ENCODE measurements at places on chromosomes 13 and 19.
A peak's percentile ranks its signal among the peaks of the same experiment; 100 is the strongest.

GRCh38 chr19:18777301-18778075 is 13.6 kb downstream of the COMP start:
- DNase-seq, result no peak

- DNase-seq, result peak; percentile 2
Observed at GRCh38 chr19:28727480-28728159, 485.3 kb downstream of the UQCRFS1 start.

- DNase-seq, result no peak
Observed at GRCh38 chr13:28136916-28137315, 1.4 kb upstream of the PAN3 start.

- DNase-seq, result no peak
Observed at GRCh38 chr13:90632184-90632583, 715.3 kb upstream of the MIR17HG start.

GRCh38 chr19:55699221-55699620 is 24.2 kb downstream of the EPN1 start:
- no peak for DNase-seq

- no peak for DNase-seq
Observed at GRCh38 chr13:103961129-103961528, 894.9 kb upstream of the SLC10A2 start.

DNA sequence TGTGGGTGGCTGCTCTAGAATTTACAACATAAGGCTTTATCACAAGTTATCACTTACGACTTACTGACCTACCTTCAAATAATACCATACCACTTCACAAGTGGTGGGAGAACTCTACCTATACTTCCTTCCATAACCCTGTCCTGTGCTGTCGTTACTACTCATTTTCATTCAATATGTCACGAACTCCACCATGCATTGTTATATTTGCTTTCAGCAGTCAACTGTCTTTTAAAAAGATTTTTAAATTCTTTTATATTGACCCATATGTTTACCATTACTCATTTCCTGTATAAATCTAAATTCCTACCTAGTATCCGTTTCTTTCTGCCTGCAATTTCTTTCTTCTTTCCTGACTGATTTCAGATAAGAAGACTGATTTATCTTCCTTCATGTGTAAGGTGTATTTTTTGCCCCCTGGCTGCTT is 200.0 kb downstream of the KLF12 start:
- peak; percentile 3 for DNase-seq

Data from RWPE1 (cell line).